ENCODE measurements at places on chromosomes 6 and 20. TPM values are rescaled to one million over a fixed set of nuclear protein-coding genes. Genes with fewer than 3 reads are reported as not detected.

The CST4 gene
- not detected for polyA plus RNA-seq

GRCh38 chr20:49964964-49965780 is 17.6 kb upstream of the SNAI1 start:
- no peak overlapping the region for H3K4me3 ChIP-seq
- H3K4me1 ChIP-seq, result no peaks in the 10 kb centered on the region
- peaks cover 6% of the 10 kb centered on the region for H3K36me3 ChIP-seq
- H3K27ac ChIP-seq, result no peak overlapping the region
- no peaks in the 10 kb centered on the region for H3K27me3 ChIP-seq

The VIP gene
- not detected for polyA plus RNA-seq

The ZNF334 gene
- polyA plus RNA-seq, result not detected

DNA sequence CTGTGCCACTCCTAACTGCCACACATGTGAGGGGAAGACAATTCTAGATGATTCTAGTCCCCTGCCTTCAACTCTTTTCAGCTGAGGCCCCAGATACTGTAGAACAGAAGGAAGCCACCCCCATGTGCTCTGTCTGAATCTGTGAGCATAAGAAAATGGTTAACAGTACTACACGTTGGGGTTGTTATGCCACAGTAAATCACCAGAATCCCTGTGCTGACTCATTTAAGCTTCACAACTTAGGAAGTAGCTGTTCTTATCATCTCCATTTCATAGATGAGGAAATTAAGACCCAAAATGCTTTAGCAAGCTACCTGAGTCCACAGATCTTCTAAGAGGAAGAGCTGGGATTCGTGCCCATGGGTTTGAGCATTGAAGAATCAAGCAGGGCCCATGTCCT is 27.4 kb upstream of the SCRT2 start:
- H3K4me3 ChIP-seq, result no peak overlapping the region
- no peaks in the 10 kb centered on the region for H3K36me3 ChIP-seq
- no peak overlapping the region for H3K27ac ChIP-seq
- H3K27me3 ChIP-seq, result no peaks in the 10 kb centered on the region

- H3K4me3 ChIP-seq, result no peak overlapping the region
- DNase-seq, result no peak
- no peak overlapping the region for H3K27ac ChIP-seq
- no peaks in the 10 kb centered on the region for H3K36me3 ChIP-seq
- H3K4me1 ChIP-seq, result no peaks in the 10 kb centered on the region
Measured at GRCh38 chr6:68196645-68197044, 438.4 kb upstream of the ADGRB3 start.

DNA sequence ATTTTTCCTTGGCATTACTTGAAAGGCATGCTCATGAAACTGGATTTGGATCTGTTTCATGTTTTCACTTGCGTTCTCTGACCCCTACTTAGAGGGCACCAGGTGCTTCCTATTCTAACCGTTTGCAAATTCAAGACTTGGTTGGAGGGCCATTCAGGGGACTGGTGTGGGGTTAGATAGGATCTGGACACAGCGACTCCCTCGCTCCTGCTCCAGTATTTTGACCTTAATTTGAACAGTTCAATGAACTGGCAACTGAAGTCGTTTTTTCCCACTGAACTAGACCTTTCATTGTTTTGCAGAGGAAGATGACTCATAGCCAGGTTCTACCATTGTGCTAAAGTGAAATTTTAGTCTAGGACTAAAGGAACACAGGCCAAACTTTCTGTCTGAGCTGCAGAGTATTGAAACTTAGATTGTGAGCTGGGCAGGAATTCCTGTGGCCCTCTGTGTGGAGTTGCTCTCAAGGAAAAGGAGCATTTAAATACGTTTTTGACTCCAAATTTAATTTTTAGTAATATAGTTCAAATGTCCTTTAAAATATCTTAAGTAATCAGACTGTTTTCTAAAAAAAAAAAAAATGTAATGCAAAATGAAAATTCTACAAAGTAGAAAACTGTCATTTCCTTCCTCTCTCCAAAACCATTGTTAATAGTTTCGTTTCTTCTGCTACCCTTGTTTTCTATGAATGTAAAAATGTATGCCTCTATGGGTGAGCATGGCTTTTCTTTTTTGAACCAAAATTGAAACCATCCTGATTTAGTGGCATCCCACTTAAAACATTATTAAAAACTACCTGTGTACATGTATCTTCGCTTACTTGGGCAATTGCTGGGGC is 64.8 kb downstream of the UTRN start:
- peak overlapping the region; percentile 53 for H3K4me3 ChIP-seq
- H3K36me3 ChIP-seq, result no peaks in the 10 kb centered on the region
- peaks cover 87% of the 10 kb centered on the region for H3K4me1 ChIP-seq
- no peaks in the 10 kb centered on the region for H3K27me3 ChIP-seq

GRCh38 chr20:3045042-3045815 is 623 bp upstream of the MRPS26 start:
- peaks cover 4% of the 10 kb centered on the region for H3K4me1 ChIP-seq
- peak; percentile 22 for DNase-seq
- no peaks in the 10 kb centered on the region for H3K27me3 ChIP-seq
- H3K27ac ChIP-seq, result peak overlapping the region; percentile 70

The EDN1 gene
- not detected for polyA plus RNA-seq

DNA sequence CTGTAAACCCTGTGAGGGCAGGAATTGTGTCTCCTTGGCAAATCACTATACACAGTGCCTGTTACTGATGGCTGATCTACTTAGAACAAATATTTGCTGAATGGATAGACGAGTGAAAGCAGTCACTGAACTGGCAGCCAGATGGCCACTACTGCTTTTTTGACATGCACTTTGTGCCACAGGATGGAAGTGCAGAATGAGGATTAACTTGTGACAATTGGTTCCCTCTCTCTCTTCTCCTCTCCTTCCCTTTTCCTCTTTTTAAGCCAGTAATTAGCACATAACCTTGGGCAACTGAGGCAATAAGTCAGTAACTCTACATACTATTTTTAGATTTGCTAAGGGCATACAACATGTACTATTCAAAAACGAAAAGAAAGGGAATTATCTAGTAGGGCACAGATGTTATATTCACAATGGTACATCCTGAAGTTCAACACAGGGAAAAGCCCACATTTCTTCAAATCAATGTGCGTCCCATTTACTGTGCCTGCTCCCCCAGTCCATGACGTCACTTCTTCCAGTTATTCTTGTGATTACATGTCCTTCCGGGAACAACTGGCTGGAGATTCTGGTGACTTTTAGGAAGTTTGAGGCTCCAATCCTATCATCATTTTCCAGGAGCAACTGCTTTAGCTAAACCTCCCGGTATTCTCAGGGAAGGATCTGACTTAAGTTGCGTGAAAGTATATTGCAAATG is 17.0 kb upstream of the RPS6KA2 start:
- no peaks in the 10 kb centered on the region for H3K4me1 ChIP-seq
- H3K4me3 ChIP-seq, result no peak overlapping the region
- no peak overlapping the region for H3K27ac ChIP-seq

The CSTF1 gene
- 35.9 TPM for polyA plus RNA-seq

DNA sequence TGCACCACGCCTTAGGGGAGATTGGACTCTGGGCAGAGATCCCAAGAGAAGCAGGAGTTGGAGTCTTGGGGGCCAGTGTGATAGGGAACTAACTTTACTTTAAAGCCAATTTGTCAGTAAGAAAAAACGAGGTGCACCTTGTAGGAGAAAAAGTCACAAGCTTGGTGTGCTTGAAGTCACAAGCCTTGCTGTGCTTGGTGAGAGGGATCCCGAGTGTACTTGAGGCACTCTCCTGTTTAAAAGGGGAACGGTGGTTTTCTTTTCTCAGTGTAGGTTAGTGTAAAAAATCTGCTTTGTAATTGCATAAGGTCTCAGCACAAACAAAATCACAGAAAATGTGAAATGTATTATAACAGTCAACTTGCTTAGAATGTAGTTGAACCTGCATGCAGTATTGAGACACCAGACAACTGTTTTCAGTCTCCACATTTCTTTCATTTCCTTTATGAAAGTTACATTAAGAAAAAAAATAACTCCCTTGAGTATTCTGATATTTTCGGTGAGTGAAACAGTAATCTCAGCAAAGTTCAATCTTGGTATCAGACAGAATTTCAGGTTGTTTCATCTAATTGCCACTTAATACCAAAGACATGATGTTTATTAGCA is 111.1 kb upstream of the DUSP22 start:
- DNase-seq, result no peak
- no peak overlapping the region for H3K27ac ChIP-seq
- no peaks in the 10 kb centered on the region for H3K4me1 ChIP-seq
- H3K27me3 ChIP-seq, result no peaks in the 10 kb centered on the region
- H3K4me3 ChIP-seq, result no peak overlapping the region
- no peaks in the 10 kb centered on the region for H3K36me3 ChIP-seq

All from naive thymus-derived CD4-positive, alpha-beta T cell (primary cell).